Left lobe of liver (tissue), 2 donors: ENCODE measurements at places on chromosomes 7 and 10.
A peak's percentile ranks its signal among the peaks of the same experiment; 100 is the strongest.

DNA sequence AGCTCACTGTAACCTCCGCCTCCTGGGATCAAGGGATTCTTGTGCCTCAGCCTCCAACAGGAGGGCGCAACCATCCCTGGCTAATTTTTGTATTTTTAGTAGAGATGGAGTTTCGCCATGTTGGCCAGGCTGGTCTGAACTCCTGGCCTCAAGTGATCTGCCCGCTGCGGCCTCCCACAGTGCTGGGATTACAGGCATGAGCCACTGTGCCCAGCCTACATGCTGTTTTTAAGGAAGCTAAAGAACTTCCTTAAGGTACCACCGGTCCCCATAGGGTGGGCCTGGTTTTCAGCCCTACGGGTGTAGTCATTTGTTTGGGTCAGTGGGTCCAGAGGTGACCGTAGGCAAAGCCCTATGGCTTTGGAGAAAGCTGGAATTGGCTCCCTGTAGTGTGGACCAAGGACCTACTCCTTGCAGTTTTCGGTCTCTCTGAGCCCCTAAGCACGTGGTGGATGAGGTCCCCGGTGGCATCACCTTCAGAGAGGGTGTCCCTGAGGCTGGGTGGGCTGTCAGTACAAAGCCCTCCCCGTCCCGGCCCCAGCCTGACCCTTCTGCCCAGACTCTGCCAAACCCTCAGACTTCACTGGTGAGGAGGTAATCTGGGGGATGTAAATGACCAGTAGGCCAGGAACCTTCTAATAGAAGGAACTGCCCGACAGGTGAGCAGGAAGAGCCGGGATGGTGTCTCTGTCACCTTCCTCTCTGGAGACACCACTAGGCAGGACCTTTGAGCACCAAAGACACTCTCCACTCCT lies 30.5 kb downstream of the ANXA11 start:
- no peak for DNase-seq

DNA sequence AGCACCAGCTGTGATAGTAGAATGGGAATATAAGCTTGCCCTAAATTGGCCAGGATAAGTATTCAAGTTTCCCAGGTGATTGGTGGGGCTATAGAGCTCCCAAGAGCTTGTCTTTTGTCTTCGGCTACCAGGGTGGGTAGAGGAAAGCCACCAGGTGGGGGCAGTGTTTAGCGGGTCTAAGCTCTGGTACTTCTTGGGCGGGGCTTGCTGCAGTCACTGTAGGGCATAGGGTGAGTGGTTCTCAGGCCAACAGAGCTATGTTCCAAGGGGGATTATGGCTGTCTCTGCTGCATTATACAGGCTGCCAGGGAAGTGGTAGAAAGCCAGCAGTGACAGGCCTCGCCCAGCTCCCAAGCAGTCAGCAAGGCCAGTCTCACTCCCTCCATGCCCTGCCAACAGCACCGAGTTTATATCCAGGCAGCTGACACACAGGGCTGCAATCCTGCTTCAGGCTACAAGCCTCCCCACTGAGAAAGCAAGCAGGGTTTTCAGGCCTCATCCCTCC lies 110.7 kb downstream of the ZNF467 start:
- peak; percentile 74 for DNase-seq

- no peak for DNase-seq
Observed at GRCh38 chr10:118047157-118047719, 497 bp upstream of the RAB11FIP2 start.

DNA sequence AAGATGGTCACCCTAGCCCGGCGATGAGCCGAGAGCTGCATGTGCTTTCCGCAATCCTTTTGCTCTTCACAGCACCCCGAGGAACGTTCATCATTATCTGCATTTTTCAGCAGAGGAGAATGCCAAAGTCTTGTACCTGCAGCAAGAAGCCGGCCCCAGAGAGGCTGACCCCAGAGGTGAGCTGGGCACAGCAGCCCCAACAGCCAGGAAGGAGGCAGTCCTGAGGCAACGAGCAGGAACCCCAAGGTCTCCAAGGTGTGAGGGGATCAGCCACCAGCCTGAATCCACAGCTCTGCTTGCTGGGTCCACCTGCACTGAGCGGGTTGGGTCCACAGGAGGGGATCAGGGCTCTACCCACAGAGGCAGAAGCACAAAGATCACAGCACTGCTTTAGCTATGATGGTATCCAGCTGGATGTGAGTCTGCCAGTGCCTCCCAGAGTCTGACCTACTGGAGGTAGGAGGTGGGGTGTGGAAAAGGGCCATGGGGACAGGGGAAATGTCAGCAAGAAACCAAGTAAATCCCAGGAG lies 16.8 kb upstream of the GDF10 start:
- DNase-seq = no peak

DNA sequence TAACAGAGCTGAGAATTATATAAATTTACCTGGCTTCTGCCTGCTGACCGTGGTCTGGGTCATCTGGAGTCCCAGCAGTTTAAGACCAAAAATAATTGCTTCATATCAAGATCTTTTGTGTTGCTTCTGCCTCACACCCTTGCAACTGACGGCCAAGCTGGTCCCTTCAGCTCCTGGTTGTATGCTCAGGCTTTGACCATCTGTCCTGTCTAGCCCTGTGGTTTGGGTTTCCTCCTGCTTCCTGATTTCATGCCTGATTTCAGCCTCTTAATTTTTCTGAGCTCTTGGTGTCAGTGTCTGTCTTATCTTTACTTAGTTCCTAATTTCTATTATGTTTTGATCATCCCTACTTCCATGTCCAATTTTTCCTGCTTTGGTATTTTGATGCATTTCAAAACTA lies 87.9 kb upstream of the PLXDC2 start:
- DNase-seq = no peak

DNA sequence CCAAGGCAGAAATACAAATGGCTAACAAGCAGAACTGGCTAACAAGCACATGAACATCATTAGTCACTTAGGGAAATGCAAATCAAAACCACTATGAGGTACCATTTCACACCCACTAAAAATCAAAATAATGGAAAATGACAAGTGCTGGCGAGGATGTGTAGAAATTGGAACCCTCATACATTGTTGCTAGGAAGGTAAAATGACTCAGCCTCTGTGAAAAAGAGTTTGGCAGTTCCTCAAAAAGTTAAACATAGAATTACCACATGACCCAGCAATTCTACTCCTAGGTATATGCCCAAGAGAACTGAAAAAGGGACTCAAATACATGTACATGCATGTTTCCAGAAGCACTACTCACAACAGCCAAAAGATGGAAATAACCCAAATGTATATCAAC lies 52.8 kb upstream of the ANAPC16 start:
- DNase-seq = no peak

DNA sequence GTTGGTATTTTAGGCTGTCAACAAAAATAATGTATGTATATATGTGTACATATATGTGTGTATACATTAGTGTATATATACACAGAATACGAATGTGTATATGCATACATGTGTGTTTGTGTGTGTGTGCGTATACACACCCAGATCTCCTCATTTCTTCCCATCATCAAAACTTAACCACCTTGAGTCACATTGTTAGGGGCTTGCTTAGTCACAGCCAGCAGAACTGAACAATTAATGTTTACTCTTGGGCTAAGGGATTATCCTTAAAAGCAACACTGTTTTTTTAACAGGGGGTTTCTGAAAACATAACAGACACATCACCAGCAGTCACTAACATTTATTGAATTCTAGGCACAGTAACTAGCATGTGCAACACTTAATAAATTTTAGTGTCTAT lies 83.0 kb upstream of the ASAH2 start:
- DNase-seq = no peak

DNA sequence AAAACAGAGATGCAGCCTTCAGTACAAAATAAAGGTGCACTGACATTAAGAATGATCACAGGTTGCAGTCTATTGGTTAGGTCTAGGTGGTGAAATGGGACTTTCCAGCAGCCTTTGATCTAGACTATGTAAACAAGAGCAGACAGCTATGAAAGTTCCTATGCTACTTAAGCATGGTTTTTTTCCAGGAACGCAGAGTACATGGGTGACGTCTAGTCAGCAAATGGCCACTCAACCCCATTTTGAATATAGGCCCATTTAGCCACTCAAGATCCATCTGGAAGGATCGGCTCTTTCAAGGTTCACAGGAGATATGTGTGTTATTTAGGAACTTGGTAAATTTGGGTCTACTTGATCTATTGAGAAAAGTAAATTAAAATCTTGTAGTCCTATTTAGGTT lies 1424.6 kb upstream of the LRRTM3 start:
- no peak for DNase-seq

DNA sequence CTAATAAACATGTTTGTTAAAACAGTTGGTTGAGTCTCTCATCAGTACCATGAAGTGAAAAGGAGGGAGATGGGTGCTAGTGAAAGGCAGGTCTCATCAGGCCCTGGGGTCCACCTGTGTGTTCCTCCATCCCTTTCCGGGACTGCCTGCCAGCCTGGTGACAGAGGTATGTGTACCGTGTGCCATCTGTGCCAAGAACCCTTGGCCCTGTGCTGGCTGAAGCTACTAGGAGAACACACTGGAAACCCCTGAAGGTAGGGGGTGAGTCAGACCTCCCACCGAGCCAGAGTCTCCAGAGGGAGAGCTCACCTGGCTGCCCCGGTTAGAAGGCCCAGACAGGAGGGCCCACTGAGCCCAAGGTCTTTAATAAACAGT lies 2.3 kb downstream of the DDIT4 start:
- peak; percentile 86 for DNase-seq

- DNase-seq = no peak
Observed at GRCh38 chr7:8442814-8443304, 9.4 kb downstream of the NXPH1 start.

GRCh38 chr10:126131341-126131740 lies 235.0 kb downstream of the FANK1 start:
- DNase-seq = no peak

DNA sequence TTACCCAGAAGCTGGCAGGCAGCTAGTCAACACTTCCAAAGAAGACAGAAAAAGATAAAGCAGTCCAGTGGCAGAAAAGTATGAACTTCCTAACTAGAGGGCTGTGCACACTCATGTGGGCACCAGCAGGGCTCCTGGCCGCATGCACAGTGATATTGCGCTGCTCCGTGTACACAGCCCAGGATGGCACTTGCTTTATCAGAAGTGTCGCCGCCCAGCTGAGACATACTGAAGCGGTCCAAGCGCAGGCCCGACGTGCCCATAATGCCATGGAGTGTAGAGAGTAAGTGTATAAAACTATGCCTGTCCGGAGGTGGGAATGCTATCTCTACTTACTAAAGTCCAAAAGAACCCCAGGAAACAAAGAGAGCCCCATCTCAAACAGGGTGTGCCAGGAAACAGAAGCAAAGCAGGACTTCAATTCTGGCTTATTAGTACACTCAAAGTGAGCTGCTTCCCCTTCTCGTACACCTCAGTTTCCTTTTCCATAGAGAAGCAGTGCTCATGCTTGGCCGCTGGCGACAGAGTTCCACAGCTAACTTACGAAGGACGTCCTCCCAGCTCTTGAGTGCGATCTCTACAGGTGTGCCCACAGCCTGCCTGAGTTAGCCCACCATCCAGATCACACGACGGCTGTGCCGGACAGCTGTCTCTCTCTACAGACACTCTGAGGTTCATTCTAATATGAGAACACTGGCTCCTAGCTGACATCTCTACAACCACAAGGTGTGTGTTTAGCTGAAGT lies 234.3 kb downstream of the COBL start:
- DNase-seq = no peak

DNA sequence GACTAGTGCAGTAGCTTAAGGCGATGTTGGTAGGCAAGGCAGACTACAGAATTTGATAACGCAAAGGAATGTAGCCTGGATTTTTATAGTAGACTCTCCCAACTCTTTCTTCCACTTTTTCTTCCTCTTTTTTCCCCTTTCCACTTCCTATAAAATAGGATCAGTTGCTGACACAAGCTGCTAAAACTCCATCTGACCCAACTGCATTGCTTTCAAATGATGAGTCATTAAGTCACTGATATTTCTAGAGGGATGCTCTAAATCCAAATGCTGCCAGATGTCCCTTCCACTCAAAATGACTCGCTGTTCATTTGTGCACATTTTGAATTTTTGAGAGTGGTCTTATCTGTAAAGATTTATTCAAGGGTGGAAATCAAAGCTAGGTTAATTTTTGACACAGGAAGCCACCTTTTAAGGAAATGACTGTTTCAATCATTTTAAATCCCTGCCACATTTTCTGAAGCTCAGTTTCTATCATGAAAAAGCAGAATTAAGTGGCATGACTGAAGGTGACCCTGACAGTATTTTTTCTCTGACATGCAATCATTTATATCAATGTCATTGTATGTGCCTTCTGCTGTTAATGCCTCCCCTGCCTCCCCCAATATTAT lies 25.8 kb upstream of the SFMBT2 start:
- DNase-seq = no peak

DNA sequence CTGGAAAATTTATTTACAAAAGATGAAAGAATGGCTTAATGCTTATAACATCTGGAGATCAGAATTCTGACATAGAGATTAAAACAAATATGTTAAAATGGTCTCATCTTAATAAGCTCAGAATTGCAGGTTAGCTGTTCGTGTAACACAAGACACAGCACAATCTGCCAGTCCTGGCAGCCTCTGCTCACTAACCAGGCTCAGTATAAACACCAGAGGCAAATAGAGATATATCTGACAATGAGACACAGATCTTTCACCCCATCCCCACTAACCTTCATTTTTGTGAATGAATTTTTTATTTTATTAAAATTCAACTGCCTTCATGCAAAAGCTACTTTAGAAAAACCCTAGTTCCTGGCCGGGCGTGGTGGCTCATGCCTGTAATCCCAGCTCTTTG lies 51.8 kb downstream of the RELN start:
- DNase-seq = no peak

- DNase-seq = peak; percentile 42
Observed at GRCh38 chr10:46216836-46217751, 69.7 kb upstream of the ANTXRL start.

DNA sequence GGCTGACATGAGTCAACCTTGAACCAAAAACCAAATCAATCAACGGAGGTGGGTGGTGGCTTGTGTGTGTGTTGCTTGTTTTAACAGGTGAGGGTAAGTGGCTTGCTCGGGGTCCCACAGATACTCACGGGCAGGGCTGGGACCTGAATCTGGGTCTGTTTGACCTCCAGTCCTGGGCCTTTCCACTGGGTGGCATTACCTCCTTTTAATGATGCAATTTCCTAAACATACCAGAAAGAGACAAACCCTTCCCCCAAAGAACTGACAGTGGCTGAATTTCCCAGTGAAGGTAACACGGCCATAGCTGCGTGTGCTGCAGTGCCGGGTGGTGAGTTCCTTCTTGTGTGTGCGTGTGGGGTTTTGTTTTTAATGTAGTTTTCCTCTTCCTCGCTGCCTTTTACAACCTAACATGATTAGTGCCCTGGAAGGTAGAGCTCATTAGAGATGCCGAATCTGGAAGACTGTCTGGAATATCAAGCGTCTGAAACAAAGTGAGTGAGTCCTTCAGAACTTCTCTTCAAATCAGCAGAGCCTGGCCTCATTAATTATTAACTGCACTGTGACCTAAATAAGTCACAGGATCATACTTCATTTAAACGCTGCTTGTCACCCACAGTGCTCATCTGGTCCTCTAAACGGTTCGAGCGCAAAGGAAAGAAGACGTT lies 166.1 kb upstream of the TCERG1L start:
- DNase-seq = peak; percentile 68

DNA sequence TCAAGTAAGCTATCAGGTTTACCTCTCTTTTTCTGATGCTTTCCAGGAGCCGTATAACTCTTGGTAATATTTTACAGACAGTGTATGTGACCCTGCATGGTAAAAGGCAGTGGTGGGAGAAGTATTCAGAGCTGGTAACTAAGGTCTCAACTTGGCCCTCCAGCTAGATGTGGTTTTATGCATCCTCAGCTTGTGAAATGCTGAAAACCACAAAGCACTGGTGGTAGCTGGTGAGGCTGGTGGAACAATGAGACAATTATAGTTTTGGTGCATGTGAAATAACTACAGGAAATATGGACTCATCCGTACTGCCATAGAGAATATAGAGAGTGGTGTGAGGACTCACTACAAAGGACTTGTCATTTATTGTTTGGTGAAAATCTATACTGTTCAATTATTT lies 383.0 kb upstream of the PCDH15 start:
- DNase-seq = no peak

GRCh38 chr10:43679509-43679908 lies 30.8 kb upstream of the ZNF32 start:
- peak; percentile 73 for DNase-seq
